ENCODE measurements at places on chromosomes 1 and 21.

- no peak for DNase-seq
Observed at GRCh38 chr1:37028981-37029617, 5.2 kb downstream of the GRIK3 start.

DNA sequence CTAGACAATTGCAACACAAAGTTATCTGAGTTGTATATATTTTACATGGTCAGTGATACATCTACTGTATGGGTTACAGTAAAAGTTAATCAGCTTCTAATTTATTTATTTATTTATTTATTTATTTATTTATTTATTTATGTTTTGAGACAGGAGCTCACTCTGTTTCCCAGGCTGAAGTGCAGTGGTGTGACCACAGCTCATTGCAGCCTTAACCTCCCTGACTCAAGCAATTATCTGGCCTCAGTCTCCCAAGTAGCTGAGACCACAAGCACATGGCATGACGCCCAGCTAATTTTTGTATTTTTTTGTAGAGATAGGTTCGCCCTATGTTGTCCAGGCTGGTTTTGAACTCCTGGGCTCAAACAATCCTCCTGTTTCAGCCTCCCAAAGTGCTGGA is 241.6 kb downstream of the PTPRC start:
- no peak for DNase-seq

- DNase-seq: no peak
Observed at GRCh38 chr21:21860888-21861287, 862.7 kb downstream of the NCAM2 start.

- DNase-seq: no peak
Observed at GRCh38 chr1:226486161-226486560, 62.4 kb upstream of the STUM start.

GRCh38 chr21:38048167-38048566 is 131.9 kb upstream of the KCNJ6 start:
- no peak for DNase-seq

DNA sequence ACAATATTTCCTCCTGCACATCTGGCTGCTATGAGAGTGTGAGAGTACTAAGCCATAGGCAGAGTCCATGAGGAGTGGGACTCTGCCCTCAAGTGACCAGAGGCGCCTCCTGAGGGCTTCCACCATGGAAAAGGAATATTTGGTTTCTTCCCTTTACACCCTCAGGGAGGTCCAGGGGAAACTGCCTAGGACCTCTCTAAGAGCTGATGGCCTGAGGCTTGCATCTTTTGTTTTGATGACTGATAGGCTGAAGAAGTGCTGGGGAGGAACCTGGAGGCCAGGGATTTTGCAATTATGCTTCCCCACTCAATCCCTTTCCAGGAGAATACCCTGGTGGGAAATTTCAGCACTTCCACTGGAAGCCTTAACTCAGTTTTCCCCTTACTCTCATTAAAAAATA is 111.0 kb downstream of the PBX1 start:
- DNase-seq: no peak

GRCh38 chr1:23632479-23633160 is 59.0 kb upstream of the RPL11 start:
- DNase-seq: no peak

GRCh38 chr1:212098310-212098709 is 62.8 kb downstream of the DTL start:
- DNase-seq: no peak

- DNase-seq: no peak
Observed at GRCh38 chr21:34204481-34205439, 131.4 kb downstream of the MRPS6 start.

GRCh38 chr1:182622901-182623528 is 18.8 kb upstream of the RGS16 start:
- no peak for DNase-seq

- no peak for DNase-seq
Observed at GRCh38 chr1:194040496-194040895, 854.1 kb upstream of the B3GALT2 start.

- DNase-seq: no peak
Observed at GRCh38 chr1:54819195-54819536, 18.0 kb upstream of the TTC22 start.

- DNase-seq: no peak
Observed at GRCh38 chr1:109112056-109112651, 1.8 kb upstream of the ELAPOR1 start.

DNA sequence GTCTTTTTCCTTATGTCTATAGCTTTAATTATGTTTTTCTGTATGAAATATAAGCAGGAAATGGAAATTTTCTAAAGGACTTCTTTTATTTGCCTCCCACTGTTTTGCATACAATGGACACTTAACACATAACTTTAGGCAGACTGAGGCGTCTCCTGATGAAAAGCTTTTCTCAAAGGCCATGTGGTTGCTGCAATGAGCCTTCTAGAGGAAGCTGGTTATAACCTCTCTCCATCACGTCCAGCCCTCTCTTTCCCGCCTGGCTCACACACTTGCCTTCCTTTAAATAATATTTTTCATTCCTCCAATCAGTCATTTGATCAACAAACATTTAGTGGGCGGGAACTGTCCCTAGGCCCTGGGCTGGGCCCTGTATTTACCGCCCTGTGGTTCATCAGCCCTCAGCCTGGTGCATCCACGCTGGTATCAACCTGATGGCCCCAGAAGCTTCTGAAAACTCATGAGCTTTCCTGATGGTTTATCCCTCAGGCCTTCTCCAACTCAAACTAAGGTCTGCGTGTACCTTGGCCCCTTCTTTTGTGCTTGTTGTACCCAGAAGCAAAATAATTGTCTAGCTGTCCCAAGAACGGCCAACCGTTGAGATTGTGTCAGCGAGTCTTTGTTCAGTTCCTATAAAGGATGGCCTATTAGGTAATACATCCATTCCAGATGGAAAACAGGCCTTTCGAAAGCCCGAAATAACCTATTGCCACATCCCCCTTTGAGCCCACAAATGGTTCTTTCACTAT is 75.3 kb upstream of the LYST start:
- DNase-seq: no peak

GRCh38 chr1:49318218-49318617 is 541.5 kb upstream of the BEND5 start:
- DNase-seq: no peak

GRCh38 chr1:173946380-173946921 is 29.3 kb upstream of the SERPINC1 start:
- DNase-seq: no peak

- DNase-seq: no peak
Observed at GRCh38 chr1:89616844-89617627, 15.9 kb upstream of the LRRC8C start.

GRCh38 chr1:231203259-231204057 is 37.6 kb upstream of the GNPAT start:
- DNase-seq: no peak

DNA sequence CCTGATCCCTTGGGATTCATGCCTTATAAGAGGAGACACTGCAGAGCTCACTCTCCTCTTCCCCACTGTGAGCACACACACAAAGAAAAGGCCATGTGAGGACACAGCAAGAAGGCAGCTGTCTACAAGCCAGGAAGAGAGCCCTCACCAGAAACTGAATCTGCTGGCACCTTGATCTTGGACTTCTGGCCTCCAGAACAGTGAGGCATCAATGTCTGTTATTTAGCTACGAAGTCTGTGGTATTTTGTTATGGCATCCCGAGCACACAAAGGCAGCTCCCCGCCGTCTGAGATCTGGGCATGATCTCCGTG is 47.1 kb upstream of the RPL11 start:
- no peak for DNase-seq

DNA sequence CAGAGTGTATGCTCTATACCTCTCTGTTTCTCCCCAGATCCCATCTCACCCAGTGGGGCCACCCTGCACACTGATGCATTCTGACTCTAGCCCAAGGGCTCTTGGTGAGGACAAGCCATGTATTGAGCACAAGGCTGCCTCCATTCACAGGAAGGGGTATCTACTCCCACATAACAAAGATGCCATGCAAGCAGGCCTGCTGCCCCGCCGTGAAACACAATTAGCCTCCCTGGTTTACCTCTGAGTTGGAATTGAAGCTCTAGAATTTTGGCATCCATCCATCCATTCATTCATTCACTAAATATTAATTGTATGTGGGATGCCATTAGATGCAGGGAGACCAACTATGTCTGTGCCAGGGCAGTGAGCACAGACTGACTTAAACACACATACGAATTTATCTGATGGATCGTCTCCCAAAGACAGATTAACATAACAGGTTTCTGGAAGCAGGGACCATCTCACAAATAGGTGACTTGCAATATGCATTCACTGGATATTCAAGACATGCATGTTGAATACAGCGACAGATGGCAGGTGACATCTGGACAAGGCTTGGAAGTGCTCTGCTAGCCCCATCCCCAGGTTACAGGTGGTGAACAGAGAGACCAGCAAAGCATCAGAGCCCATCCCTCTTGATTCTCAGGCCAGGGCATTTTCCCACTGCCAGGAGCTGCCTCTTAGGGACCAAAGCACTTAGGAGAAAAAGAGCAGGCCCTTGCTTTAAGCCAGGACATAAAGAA is 34.3 kb downstream of the TRABD2B start:
- DNase-seq: no peak

GRCh38 chr1:65011983-65012382 is 45.6 kb upstream of the JAK1 start:
- no peak for DNase-seq

GRCh38 chr1:159459551-159459950 is 20.0 kb downstream of the OR10J1 start:
- no peak for DNase-seq

DNA sequence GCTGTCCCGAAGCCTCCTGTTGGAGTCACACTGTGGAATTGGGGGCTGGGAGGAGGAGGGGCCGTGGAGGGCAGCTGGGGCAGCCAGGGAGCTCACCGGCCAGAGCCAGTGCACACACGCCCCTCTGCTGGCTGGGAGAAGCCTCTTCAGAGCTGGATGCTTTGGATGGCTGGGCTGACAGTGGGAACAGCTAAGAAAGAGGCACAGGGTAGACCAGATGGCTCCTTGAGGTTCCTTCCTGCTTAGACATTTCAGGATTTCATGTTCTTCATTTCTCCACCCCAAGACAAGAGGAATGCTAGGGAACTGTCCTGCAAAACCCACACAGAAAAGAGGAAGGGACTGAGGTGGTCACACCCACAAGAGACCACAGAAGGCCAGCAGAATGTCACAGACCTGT is 254.8 kb upstream of the VAMP3 start:
- no peak for DNase-seq

DNA sequence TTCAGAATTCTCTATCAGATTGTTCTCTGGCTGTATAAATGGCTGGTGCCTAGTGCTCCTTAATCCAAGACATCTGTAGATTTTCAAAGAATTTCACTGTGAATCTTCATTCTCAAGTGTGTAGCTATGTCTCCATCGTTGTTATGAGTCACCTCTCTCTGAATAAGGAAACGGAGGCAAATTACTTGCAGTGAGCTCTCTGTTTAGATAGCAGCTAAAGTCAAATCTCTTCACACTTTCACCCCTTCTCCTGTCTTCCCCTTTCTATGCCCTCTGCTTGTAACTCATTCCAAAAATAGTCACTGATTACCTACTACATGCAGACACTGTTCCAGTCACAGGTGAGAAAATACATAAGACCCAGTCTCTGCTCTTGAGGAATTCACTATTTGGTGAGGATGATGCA is 39.7 kb downstream of the CHML start:
- DNase-seq: no peak

DNA sequence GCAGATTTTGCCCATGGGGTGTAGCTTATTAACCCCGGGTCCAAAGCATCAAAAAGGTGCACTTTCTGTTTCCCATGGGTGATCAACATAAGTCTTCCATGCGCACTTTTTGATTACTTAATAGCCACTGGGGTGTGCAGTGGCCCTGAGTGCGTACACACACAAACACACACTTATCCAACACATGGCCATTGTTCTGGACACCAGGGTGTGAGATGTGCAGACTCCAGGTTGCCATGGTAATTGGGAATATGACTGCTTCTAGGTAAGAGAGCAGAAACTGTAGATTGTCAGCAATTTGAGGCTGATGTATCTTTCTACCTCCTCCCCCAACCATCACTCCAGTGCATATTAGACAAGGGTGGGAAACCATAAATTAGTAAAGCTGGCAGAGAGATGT is 68.8 kb downstream of the MAB21L3 start:
- DNase-seq: no peak

GRCh38 chr1:213244664-213245091 is 193.6 kb downstream of the RPS6KC1 start:
- DNase-seq: no peak

GRCh38 chr1:65679773-65680172 is 112.9 kb upstream of the PDE4B start:
- no peak for DNase-seq

DNA sequence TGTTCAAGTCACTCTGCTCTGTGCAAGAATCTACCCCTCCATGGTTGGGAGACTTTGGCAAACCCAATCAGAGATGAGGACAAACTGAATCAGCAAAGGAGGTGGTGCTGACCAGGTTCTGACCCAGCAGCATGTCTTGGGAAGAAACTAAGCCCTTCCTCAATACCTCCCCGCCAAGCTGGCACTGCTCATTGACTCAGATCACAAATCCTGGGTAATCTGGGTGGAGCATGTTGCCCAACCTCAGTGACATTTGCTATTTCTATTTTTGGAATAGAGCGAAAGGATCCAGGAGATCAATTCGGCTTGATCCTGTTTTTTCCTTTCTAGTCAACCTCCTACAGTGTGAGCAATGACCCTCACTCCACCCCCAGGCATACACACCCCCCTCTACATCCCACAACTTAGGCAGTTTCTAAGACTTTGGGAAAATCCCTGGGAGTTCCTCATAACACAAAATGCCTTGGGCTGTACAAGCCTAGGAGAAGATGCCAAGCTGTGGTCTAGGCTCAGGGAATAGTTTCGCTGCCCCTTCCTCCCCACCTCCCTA is 166.8 kb upstream of the KCNJ6 start:
- no peak for DNase-seq

DNA sequence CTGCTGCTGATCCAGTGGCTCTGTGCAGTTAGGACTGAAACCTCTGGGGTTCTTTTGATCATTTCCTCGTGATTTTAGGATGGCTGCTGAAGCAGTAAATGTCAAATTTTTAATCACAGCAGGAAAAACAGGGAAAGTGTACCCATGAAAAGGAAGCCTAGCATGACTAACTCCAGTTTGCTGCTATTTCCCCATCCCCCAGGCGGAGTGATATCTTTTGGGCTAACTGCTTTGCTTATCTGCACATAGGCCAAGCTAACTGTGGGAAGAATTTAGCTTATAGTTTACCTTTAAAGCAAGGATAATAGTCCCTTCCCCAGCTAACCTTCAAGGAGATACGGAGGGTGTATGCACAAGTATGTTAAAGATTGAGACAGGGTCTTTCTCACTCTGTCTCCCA is 149.8 kb upstream of the TNR start:
- DNase-seq: no peak
